Activated CD8-positive, alpha-beta memory T cell treated with anti-CD3 and anti-CD28 coated beads for 48 hours (primary cell): ENCODE measurements at places on chromosomes 6 and 20.

- no peak for DNase-seq
Measured at GRCh38 chr6:42236682-42237473, 19.2 kb upstream of the MRPS10 start.

DNA sequence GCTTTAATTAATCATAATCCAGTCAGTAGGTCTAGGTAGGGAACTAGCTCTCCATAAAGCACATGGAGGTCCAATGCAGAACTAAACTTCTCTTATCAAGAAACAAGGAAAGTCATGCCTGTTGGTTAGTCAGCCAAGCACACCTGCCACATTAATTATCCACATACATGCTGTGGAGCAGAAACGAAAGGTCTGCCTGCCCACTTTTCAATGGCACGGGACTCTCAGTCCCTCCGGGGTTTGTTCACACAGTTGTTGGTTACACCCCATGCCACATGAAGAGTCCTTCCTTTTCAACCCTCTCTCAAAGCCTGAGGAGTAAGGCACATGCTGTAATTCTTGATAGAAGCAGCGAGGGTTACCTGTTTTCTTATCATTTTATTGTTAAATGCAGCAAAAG lies 1096.4 kb upstream of the MAP3K7 start:
- DNase-seq = no peak

DNA sequence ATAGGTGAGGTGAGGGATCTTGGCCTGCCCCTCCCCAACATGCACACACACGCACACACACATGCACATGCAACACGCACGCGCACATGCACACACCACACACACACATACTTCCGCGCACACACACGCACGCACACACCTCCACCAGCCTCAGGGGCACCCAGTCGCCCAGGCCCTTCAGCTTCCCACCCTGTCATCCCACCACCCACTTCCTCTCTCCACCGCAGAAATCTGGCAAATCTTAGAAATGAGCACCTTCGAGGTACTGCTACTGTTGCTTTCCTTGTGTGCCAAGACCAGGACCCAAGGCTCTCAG lies 1.2 kb downstream of the SPDEF start:
- no peak for DNase-seq

DNA sequence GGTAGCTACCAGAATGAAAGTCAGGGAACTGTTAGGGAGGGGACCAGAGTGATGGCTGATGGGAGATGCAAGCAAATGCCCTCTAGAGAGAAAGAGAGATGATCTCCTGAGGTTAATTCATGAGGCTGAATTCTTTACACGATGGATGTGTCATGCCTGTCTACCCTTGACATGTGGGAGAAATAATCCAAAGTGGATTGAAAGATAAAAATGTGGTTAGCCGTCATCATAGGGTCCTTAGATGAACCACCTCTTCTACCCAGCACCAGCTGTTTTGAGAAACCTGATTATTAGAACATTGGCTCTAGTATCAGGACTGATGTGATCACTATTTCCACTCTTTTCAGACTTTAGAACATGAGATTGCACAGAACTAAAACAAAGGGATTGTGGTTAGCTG lies 53.6 kb downstream of the SOBP start:
- no peak for DNase-seq

DNA sequence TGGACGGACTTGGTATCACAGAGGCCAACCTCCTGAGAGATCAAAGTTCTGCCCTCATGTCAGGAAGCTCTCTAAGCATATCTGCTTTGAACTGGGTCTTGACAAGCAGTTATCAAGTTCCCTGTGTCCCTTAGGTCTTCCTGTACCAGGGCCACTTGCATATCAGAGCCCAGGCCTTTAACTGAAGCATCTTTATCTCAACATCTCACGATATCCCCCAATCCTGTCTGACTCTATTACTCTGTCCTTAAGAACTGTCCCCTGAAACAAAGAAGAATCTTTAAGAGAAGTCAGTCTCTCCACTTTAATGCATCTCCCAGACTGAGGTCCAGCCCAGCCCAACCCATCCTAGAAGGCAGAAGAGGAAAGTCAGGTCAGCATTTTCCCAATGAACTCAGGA lies 8.2 kb downstream of the MAS1L start:
- DNase-seq = no peak

DNA sequence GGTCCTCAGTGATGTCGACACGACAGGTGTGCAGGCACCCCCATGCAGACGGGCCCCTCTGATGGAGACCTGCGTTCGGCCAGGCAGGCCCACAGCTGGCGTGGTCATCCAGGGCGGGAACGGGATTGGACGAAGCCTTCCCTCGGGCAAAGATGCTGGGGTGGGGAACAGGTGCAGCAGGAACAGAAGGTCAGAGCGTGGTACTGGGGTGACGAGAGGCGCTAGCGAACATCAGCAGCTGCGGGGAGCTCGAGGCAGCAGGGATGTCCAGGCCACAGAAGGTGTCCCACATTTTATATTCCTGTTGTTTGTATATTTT lies 96.2 kb downstream of the SLC22A23 start:
- no peak for DNase-seq

- DNase-seq = no peak
Measured at GRCh38 chr6:111799576-111800258, 73.5 kb downstream of the FYN start.

DNA sequence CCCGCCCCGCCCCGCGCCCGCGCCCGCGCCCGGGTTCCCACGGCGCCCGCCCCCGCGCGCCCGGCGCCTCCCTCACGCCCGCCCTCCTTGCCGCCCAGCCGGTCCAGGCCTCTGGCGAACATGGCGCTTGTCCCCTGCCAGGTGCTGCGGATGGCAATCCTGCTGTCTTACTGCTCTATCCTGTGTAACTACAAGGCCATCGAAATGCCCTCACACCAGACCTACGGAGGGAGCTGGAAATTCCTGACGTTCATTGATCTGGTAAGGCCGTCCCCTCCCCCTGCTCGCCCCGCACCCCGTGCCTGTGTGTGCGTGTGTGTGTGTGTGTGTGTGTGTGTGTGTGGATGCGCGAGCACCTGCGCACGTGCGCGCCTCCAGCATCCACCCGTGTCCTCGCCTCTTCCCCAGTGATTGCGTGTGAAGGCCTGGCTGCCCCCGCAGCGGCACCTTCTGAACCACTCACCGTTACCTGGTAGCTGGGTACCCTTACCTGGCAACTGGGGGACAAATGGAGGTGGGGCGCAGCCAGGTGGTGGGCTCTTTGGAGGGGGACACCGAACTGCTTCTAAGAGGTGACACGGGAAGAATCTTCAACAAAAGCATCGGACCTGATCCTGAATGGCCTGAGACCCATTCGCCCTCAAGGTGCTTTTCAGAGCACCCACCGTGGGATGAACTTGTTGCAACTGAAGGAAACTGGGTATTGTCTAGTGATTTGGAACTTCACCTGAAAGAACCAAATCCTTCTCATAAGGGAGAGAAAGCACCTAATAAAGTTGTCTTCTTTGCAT lies at the start of gene AIG1:
Gene AIG1 (plus strand): TSS at position 84 of the 791 bp plus-strand sequence. CDS start 37 bp downstream, at position 121.
- peak; percentile 10 for DNase-seq

- DNase-seq = no peak
Measured at GRCh38 chr6:157879034-157879872, 56.2 kb downstream of the SNX9 start.

GRCh38 chr6:75748003-75748742 lies 866 bp upstream of the MYO6 start:
- no peak for DNase-seq

- DNase-seq = no peak
Measured at GRCh38 chr6:150800674-150801314, 64.7 kb upstream of the MTHFD1L start.

DNA sequence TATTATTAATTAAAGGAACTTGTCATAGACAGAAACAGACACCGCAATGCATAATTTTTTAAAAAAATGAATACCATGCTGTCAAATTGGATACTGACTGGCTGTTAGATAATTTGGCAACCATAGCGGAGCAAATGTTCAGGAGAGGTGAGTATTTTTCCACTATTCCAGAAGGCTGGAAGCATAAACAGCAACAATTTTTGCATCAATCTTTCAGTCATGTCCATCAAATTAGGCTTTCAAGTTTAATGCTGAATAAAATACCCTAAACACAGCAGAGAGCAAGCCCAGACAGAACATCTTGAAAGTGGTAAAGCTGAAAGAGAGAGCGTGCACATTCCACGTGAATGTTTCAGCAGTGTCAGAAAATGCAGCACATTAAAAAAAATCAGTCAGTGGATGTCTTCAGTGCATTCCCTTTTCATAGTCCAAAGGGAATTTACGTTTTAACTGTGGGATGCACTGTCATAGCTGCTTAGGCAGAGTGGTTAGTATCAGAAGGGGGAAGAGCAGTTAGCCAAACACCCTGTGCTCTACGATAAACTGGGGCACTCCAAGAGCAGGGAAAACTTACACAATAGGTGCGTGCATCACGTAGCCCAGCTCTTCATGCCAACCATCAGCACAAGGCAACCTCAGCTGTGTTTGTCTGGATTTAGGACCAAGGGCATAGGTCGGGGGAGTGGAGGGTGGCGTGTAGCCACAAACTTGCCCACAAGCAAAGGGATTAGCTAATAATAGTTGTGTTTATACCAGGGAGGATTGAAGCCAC lies 116.2 kb upstream of the STMND1 start:
- no peak for DNase-seq

DNA sequence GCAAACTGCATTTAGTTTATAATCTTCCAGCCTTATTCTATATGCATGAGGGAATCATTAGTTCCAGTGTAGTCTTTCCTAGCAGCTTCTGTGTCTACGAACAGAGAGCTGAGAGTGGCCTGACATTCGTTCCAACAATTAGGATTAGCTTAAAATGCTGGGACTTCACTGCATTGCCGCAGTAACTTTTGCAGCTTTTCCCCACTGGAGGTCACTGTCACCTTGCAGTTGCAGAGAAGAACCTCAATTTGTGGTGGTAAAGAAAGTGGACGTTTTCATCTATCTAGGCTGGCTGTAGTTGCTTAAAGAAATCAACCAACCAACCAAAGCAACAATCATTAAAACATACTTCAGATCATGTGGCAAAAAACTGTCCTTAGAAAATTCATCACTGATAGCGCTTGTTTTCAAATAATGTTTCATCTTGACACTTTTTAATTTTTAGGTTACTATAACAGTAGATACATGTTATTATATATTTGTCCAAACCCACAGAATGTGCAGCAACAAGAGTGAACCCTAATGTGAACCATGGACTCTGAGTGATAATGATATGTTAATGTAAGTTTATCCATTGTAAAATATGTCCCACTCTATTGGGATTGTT lies 12.2 kb downstream of the MYLK4 start:
- DNase-seq = no peak

DNA sequence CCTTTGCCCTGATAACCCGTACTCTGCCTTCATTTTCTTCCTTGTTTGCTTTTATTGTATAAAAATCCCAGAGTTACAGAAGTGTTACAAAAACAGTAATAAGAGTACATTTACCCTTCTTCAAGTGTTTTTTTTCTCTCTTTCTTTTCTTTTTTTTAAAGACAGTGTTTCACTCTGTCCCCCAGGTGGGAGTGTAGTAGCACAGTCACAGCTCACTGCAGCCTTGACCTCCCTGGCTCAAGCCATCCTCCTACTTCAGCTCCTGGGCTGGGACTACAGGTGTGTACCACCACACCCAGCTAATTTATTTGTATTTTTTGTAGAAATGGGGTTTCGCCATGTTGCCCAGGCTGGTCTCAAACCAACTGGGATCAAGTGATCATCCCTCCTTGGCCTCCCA lies 402.7 kb downstream of the CDKAL1 start:
- no peak for DNase-seq

DNA sequence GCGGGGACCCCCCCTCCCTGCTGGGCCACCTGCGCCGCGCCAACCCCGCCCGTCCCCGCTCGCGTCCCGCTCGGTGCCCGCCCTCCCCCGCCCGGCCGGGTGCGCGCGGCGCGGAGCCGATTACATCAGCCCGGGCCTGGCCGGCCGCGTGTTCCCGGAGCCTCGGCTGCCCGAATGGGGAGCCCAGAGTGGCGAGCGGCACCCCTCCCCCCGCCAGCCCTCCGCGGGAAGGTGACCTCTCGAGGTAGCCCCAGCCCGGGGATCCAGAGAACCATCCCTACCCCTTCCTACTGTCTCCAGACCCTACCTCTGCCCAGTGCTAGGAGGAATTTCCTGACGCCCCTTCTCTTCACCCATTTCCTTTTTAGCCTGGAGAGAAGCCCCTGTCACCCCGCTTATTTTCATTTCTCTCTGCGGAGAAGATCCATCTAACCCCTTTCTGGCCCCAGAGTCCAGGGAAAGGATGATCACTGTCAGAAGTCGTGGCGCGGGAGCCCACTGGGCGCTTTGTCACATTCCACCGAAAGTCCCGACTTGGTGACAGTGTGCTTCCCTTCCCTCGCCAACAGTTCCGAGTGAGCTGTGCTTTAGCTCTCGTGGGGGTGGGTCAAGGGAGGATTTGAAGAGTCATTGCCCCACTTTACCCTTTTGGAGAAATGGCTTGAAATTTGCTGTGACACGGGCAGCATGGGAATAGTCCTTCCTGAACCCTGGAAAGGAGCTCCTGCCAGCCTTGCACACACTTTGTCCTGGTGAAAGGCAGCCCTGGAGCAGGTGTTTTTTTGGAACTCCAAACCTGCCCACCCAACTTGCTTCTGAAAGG lies 2.1 kb downstream of the VEGFA start:
- peak; percentile 44 for DNase-seq

- DNase-seq = no peak
Measured at GRCh38 chr20:42276718-42277602, 658.8 kb upstream of the CHD6 start.

DNA sequence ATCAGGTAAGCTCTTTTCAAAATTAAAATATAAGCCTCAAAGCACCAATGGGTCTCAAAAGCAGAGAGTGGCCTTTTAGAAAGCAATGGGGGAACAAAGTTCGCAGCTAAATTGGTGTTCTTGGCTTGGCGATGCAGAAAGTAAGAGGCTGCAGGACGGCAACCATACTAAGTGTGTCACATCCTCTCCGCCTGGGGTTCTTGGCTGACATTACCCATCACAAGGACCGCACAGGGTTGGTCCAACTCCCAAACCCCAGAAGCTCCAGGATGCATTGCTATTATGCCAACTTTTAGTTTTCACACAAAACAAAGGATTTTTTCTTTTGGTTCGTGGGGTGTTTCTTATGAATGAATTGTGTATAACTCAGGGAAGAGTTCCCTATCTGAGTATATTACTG lies 124.8 kb downstream of the PRKN start:
- no peak for DNase-seq

- no peak for DNase-seq
Measured at GRCh38 chr6:157586476-157587126, 205.6 kb downstream of the ZDHHC14 start.

GRCh38 chr6:149448821-149449453 lies 35.9 kb downstream of the ZC3H12D start:
- DNase-seq = no peak

GRCh38 chr6:146546443-146547043 lies 2.9 kb downstream of the RAB32 start:
- DNase-seq = no peak
